ENCODE measurements at places on chromosomes 1 and 21.

DNA sequence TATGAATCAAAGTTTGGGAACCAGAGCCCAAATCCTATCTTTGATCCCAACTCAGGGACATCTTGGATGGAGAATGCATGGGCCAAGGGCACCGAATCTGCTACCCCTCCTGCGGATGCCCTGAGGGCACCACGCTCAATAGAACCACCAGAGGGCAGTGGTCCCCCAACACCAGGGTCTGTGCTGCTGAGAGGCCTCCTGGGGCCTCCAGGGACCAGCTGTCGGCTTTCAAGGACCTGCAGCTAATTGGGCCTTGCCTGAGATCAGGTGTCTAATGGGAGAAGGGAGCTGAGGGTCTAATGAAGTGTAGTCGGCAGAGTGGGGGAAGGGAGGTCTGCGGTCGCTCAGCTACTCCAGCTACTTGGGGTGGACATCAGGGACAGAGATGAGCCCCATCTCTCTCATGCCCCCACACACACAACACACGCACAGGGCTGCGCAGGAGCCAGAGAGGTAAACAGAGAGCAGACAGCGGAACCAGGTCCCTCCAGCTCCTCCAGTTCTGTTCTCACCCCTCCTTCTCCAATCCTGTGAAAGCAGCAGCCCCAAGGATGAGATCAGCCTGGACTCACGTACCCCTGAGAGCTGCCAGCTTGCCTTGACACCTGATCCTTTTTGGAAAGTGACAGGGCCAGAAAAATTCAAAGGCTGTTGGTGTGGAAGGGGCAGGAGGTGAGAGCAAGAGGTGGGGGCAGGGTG is 34.9 kb upstream of the PPP1R15B start:
- peak; percentile 88 for DNase-seq

GRCh38 chr1:20697563-20697962 is 20.2 kb downstream of the KIF17 start:
- DNase-seq: peak; percentile 43

GRCh38 chr1:98045767-98046641 is 125.2 kb upstream of the DPYD start:
- no peak for DNase-seq

- no peak for DNase-seq
These were observed 149.6 kb downstream of the DISC1 start for GRCh38 chr1:231776010-231776756.

- peak; percentile 70 for DNase-seq
These were observed 75.3 kb downstream of the CD58 start for GRCh38 chr1:116495535-116495934.

- no peak for DNase-seq
These were observed 115.8 kb downstream of the VPS13D start for GRCh38 chr1:12345350-12346217.

- DNase-seq: no peak
These were observed 167.9 kb upstream of the IRF2BP2 start for GRCh38 chr1:234777856-234778220.

- peak; percentile 88 for DNase-seq
These were observed at the start of gene BACE2 for GRCh38 chr21:41167348-41168342. TSS of gene BACE2 (plus strand) at chr21:41168160. CDS start at chr21:41168264, 104 bp downstream.

- DNase-seq: no peak
These were observed 695 bp upstream of the ALG14 start for GRCh38 chr1:95073446-95073845.

DNA sequence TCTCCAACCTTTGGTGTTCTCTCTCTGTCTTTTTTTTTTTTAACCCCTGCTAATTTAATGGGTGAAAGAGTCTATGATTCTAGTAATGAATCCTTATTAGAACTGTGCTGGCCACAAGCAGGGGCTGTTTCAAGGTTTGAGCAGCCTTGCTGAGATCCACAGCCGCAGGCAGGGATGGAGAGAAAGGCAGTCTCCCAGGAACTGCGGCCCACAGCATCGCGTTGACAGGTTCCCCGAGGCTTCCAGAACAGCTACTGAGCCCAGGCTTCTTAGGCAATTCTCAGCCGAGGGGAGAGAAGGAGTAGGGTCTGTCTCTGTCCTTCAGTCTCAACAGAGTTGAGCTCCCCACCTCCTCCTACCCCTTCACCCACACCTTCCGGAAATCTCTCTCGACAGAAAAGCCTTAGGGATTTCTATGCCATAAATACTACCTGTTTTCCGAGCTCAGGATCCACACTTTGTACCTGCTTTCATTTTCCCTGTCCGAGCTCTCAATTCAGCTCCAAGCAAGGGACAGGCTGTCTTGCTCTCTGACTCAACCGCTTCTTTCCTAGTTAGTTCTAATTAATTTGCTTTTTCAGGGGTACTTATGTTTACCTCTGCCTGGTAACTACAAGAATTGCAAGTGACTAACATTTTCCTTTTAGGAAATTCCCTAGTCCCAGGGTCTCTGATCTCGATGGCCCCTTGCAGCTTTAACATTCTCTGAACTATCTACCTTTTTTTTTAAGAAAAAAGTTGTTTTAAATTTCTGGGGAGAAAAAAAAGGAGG is 6.7 kb upstream of the CASZ1 start:
- DNase-seq: no peak

- DNase-seq: no peak
These were observed 614.0 kb upstream of the CHRM3 start for GRCh38 chr1:238772322-238772721.

- DNase-seq: no peak
These were observed 34.6 kb downstream of the MAPKAPK2 start for GRCh38 chr1:206719169-206719839.

DNA sequence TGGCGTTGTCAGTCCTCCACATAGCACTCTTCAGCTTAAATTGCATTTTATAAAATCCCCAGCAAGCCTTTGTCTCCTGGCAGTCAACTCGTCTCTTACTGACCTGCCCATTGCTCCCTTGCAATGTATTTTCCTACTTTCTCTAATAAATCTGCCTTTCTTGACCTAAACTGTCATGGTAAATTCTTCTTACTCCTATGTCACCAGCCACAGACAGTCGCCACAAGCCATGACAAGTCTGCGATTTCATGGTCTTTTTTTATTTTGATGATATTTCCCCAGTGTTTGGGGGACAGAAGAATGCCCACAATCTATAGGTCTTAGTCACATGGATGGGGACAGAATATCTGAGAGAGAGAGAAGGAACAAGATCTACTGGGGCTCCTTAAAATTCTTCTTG is 8.4 kb downstream of the IFNAR2 start:
- no peak for DNase-seq

- no peak for DNase-seq
These were observed 11.6 kb upstream of the BSDC1 start for GRCh38 chr1:32405672-32406467.

DNA sequence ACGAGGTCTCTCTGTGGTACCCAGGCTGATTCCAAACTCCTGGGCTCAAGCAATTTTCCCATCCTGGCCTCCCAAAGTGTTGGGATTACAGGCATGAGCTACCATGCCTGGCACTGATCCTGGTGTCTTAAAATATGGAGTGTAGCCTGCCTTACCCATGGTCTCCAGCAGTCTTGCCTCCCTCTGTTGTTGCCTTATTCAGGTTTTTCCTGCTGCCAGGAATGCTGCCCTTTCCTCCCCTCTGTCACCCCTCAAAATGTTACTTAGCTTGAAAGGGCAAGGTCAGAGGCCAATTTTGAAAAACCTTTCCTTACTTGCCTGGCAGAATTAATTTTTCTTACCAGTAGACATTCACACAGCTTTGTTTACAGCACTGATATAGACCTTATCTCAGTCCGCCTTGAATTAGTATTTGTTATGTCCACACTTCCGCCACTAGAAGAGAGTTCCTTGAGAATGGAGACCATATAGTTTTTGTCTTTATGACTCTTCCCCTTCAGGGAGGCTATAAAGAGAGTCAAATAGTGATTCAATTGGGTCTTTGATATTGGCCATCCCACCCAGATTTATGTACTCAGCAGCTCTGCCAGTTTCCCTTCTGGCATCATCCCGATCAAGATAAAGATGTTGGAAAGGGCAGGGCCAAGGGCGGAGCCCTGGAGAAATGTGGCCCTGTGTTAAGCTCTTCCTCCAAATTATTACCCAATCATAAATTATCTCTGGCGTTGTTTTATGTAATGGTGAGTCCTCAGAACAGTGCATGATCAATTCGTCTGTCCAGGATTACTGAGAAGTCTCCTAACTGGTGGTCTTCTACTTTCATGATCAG is 38.8 kb downstream of the C1orf21 start:
- no peak for DNase-seq

- DNase-seq: no peak
These were observed 121.6 kb upstream of the BARHL2 start for GRCh38 chr1:90838720-90839119.

GRCh38 chr1:227315629-227316346 is 2.5 kb downstream of the CDC42BPA start:
- no peak for DNase-seq

DNA sequence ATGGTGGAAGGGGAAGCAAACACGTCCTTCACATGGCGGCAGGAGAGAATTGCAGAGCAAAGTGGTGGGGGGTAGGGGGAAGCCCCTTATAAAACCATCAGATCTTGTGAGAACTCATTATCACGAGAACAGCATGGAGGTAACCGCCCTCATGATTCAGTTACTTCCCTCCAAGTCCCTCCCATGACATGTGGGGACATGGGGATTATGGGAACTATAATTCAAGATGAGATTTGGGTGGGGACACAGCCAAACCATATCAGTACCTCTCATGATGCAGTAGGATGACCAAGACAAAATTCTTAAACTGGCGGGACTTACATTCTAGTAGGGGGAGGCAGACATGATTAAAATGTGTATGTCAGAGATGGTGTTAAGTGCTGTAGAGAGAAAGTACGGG is 38.8 kb downstream of the WNT4 start:
- DNase-seq: no peak

GRCh38 chr1:229664133-229664689 is 38.2 kb downstream of the URB2 start:
- no peak for DNase-seq

DNA sequence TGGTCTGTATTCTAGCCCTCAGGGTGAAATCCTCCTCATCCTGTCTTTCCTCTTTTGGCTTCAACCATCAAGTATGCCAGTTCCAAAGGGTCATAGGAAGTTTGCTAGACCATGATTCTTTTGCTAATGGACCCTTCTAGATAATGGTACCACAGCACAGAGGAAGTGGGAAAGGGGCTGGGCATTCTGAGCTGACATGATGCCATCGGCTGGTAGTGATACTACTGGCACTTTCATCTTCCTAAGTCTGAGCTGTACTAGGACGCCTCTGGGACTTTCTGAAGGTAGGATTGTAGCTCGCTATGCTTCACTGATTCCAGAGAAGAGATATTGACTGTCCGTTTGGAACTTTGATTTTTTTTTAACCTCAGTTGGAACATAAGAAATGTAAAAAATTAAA is 11.4 kb downstream of the FASLG start:
- DNase-seq: no peak

DNA sequence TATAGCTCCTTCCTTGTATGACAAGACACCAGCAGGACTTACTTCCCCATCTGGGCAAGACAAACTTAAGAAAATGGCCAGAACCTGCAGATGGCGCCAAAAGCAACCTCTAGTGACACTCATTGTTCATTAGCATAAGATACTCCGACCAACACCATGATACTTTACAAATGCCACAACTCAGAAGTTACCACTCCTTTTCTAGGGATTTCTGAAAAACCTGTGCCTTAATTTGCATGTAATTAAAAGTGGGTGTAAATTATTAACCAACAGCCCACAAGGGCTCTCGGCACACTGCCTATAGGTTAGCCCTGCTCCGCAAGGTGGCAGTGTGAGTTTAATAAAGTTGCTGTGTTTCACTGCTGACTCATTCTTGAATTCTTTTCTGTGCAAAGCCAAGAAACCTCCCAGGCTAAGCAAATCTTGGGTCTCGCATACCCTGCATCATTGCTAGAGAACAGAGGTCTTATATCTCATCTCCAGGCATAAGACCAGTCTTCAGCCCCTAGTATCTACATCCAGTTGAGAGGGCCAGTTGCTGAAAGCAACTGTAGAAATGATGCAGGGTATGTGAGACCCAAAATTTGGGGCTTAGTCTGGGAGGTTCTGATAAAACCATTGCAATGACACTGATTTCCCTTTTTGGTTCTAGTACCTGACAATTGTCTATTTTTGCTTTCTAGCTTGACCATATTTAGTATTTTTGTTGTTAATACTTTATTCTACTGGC is 86.4 kb downstream of the FAF1 start:
- DNase-seq: peak; percentile 32

DNA sequence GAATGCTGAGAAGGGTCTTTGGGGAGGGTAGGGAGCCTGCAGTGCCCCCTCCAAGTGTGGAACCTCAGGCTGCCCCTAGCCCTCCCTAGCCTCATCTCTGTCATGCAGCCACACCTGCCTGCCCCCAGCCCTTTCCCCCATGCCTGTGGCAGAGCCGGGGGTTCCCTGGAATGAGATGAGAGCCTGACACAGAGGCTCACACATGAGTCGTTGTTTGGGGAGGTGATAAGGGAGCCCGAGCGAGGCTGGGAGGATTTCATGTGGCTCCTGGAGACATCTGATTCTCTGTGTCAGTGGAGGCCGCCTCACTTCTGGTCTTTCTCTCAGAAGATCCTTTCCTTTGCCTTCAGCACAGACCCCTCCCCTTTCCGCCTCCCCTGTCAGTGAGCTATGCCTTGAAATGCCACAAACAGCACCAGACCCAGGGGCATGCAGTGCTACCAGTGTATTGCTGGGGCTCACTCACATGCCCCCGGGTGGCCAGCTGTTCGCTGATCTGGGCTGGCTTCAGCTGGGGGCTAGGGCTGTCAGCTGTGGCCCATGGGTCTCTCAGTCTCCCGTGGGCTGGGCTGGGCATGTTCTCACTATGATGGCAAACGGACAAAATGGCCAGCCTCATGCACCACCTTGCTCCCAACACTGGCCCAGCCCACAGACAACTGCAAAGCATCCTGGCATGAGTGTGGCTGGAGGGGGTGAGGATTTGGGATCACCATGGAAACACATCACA is 102.6 kb downstream of the AJAP1 start:
- DNase-seq: no peak

- no peak for DNase-seq
These were observed 321.6 kb downstream of the PLPP3 start for GRCh38 chr1:56257726-56258125.

DNA sequence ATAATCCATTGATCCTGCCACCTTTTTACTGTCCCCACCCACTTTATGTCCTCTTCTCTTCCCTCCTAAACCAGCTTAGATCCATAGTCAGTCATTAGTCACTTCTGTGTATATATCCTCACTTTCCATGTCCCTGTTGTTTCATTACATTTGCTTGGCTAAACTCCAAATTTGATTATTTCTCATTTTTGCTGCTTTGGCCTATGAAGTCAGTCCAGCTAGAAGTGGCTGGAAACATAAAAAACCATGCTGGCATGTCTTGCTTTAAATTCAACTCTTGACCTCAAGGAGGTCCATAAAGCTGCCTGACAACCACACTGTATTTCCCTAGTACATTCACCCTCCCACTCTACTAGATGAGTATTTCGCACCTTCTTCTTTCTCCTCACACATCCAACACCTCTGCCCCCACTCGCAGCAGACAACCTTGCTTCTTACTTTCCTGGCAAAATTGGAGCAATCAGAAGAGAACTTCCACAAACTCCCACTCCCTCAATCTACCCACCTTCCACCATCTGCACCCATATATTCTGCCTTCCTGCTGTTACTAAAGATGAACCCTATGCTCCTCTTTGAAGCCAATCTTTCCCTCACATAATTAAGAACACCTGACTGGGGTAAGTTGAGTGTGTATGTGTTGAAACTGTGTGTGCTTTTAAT is 72.1 kb downstream of the ZNF648 start:
- DNase-seq: no peak
